CD8-positive, alpha-beta memory T cell (primary cell): ENCODE measurements at places on chromosomes 11 and 22.

DNA sequence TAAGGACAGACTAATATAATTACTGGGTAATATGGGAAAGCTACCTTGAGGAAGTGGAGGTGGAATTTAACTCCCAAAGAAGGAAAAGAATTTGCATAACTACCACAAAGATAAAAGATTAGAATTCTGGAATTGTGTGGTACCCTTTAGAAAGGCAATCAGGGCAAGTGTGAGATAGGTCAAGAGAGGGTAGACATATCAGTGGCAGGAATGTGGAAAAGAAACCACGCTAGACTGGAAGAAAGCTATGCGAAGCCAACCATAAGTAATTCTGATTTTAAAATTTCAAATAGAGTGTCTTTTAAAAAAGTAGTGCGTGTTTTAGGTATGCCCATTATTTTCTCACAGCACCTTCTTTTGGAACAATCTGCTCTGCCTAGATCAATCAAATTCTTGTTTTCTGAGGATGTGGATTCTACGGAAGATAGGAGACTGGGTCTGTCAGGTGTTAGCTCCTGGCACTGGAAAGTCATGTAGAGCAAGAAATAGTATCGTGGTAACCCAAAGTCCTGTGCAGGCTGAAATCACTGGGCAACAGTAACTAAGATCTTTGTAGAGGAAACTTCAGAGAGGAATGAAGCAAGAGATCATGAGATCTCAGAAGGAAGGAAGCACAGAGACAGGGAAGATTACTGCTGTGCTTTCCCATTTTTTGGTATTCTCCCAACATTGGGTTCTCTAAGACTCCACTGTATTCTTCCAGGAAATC is 111.3 kb upstream of the MTMR2 start:
- no peak for DNase-seq

- DNase-seq, result no peak
These were observed 18.8 kb downstream of the APOL4 start for GRCh38 chr22:36182857-36183256.

DNA sequence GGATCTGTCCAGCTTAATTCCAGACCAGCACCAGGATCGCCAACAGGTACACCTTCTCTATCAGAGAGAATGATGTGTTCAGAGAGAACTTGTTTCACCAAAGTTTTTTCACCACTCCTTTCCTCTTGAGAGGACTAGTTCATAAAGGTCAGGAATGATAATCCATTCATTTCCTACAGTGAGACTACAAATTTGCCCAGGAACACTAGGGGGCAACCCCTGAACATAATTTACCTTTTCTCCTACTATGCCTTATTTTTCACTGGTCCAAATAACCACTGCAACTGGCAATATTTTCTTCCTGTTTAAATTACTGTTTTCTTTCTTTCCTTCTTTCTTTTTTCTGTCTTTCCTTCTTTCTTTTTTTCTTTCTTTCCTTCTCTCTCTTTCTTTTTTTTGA is 22.5 kb downstream of the CAVIN3 start:
- DNase-seq, result no peak

DNA sequence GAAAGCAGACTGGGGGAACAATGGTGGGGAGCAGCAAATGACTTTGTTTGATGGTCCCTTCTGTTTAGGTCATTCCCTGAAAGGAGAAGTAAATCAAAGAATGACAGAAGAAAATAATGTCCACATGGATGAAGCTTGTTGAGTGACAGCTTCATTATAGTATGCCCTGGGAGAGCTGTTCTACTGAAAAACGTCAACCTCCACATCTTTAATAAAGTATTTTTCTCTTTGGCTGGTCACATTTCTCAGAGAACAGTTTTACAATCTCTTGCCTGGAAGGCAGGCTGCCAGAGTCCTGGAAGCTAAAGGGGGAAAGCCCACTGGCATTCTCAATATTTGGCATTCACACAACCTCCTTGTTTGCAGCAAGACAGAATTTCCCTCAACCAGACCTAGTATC is 287.9 kb downstream of the SWAP70 start:
- DNase-seq, result no peak

DNA sequence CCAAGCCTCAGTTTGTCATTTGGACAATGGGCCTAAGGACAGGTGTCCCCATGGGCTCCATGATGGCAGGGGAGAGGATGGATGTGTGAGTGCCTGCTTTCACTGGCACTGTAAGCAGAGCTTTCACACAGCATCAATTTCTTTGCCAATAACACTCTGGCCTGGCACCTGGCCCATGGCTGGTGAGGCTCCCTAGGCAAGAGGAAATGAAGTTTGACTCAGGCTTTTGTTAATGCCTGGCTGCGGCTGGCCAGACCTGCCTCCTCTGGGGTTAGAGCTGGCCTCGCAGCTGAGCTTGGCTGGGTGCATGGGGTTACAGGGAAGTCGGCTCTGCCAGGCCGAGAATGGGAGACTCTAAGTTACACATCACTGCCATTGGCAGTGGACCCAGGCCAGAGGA is 30.0 kb upstream of the SEZ6L start:
- no peak for DNase-seq

- DNase-seq, result peak; percentile 8
These were observed 52.6 kb upstream of the LRRC32 start for GRCh38 chr11:76723142-76723541.

DNA sequence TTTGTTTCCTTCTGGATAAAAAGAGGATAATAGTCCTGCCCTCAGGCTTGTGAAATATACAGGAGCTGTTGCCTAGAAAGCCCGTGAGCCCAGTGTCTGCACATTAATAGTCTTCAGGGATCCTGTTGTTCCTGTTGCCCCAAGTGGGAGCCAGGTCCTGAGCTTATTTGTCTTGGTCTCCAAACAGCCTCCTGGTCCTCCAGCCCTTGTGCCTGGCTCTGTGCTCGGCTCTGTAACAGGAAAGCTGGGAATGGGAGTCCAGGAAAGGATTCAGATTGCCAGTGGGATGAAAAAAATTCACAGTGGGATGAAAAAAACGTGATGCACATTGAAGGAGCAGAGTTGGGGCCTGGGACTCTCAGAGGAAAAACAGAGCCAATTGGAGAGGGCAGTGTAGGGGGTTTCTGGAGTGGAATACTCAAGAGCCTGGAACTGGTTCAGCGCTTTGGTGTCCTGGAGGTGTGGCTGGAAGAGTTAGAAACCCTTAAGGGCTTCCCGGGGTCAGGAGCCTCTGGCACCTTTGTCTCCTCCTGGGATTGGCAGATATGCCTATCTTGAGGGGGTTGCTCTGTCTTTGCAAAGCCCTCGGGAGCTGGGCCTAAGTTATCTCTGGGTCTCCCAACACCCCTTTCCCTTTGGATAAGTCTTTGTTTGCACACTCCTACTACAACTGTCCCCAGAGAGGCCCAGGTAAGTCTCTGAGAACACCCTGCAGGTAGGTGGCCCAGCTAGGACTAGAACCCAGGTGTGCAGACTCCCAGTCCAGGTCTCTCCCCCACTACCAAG is 2.3 kb upstream of the INPPL1 start:
- no peak for DNase-seq

GRCh38 chr22:39133871-39134270 is 18.6 kb downstream of the CBX7 start:
- DNase-seq, result no peak

DNA sequence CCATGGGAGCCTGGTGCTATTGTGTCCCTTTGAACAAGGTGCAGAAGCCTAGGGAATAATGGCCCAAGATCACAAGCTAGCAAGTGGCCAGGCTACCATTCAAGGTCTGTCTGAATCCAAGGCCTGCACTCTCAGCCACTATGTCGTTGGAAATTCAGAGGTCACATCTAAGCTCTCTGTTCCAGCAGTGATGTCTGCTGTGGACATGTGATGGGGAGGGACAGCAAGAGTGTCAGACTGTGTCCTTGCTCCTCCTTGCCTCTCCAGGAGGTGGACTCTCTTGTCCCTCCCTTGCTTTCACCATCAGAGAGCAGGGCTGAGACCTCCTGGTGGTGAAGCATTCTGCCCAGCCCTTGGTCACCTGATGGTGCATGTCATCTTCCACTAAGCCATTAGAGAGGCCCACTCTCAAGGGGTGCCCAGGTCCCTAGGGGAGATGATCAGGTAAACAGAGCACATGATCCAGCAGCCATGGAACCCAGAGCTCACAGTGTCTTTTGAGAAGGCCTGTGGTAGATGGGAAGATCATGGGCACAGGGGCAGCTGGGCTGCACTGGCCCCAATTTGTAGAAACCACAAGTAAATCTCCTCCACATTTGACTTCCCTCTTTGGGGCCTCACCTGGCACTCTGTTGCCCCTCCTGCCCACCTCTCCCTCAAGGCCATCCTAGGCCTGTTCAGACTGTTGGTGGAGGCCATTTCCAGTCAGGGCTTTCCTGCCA is 37.1 kb upstream of the SUSD2 start:
- DNase-seq, result no peak

DNA sequence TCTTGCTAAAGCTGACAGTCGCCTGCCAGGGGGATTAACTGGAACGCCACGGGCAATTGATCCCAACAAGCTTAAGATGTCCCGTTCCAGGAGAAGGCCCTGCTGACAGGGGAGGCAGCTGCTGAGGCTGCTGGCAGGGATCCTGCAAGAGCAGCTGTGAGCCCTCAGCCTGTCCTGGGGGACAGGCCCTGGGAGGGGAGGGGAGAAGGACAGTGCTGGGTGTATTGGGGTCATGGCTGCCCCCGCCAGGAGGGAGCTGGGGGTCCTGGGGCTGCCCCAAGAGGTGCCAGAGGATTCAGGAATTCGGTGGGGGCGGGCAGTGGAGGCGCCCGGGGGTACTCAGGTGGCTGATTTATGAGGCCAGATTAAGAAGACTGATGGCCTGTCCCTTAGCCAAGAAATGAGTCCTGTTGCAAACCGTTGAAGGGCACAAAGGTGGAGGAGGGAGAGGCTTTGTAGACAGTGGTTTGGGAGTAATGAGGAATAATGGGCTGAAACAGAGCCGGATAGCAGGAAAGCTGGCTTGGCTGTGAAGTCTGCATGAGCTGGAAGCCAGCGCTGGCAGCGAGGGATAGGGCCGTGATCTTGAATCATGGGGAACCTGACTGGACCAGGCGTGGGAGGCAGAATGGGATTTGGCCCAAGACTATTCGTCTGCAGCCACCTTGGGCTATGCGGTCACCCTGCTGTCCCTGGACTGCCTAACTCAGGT is 133.5 kb downstream of the CACNA1I start:
- no peak for DNase-seq

DNA sequence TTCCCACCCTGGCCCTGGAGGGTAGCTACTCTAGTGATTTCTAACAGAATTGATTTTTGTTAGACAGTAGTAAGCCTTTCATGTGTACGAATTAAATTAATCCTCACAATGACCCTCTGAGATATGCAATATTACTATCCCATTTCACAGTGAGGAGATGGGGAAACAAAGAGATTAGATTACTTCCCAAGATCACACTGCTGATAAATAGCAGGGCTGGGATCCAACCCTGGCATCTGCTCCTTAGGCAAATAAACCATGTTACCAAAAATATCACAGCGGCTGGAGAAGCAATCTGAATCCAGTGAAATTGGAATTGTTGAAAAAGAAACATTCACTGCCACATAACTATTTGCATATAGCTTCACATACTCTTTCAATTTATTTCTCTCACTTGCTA is 12.8 kb upstream of the CAVIN3 start:
- no peak for DNase-seq

DNA sequence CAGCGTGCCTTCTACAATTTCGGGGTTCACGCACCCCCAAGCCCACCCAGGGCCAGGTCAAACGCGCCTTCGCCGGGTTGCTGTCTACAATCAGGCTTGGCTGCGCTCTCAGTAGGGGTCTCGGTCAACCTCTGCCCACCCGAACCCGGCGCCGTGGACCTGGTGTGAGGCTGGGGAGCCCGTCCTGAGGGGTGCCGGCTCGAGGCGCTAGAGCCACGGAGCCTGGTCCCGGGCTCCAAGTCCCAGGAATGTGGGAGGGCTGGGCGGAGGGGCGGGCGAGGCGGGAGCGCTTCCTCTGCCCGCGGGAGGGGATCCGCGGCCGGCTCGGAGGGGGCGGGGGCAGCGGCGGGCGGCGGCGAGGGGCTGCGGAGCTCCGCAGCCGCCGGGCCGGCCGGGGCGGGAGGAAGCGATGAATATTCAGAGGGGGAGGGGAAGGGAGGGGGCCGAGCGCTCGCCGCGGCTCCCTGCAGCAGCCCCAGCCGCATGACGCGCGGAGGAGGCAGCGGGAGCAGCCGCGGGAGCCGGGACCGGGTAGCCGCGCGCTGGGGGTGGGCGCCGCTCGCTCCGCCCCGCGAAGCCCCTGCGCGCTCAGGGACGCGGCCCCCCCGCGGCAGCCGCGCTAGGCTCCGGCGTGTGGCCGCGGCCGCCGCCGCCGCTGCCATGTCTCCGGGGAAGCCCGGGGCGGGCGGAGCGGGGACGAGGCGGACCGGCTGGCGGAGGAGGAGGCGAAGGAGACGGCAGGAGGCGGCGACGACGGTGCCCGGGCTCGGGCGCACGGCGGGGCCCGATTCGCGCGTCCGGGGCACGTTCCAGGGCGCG is at the start of gene PTPRJ:
TSS of gene PTPRJ (plus strand) at position 472 of the 819 bp plus-strand sequence. CDS start 354 bp downstream, outside the sequence.
- DNase-seq, result peak; percentile 59

- DNase-seq, result no peak
These were observed 23.3 kb upstream of the CCDC34 start for GRCh38 chr11:27386181-27386845.

- DNase-seq, result no peak
These were observed 494.5 kb upstream of the LARGE1 start for GRCh38 chr22:34414467-34415440.

- no peak for DNase-seq
These were observed 435.5 kb downstream of the LUZP2 start for GRCh38 chr11:24932110-24933000.

DNA sequence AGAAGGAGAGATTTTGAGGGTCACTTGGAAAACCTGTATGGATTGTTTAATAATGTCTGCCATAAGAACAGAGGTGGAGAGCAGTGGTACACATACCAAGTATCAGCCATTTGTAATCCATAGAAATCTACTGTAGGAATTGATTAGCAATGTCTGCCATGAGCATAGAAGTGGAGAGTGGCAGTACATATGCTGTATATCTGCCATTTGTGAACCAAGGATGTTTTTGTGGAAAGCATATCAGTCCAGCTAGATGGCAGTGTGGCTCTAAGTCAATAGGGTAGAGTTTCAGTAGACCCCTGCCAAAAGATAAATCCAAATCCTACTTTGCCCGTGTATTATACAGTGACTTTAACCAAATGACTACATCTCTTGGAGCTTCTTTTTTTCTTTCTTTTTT is 82.9 kb upstream of the SEZ6L start:
- no peak for DNase-seq

GRCh38 chr11:29750392-29750791 is 266.4 kb downstream of the KCNA4 start:
- DNase-seq, result no peak

DNA sequence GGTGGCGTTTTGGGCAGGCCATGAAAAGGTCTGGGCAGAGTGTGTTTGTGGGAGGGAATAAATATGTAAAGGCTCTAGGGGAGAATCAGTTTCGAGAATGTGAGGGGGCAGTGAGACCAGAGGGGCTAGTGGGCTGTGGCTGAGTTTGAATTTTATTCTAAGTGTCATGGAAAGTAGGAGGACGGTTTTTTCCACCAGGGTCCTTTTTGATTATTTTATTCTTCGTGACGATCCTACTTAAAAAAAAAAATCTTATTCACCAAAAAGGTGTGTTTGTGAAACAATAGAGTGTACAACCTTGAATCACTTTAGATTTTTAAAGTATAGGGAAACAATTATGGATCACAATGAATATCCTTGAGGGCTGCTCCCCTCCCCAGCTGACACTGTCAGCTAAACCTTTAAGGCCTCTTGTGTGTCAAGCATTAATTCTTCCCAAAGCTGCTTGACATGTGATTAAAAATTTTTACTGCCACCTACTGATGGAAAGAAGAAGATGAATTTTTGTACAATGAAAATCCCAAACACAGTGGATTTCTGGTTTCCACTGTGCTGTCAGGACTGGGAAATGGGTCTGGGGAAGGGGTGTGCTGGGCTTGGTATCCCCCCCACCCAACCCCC is 107.5 kb upstream of the OR4B1 start:
- peak; percentile 23 for DNase-seq
